ENCODE measurements at places on chromosomes 12 and 14. TPM values are rescaled to one million over a fixed set of nuclear protein-coding genes. Genes with fewer than 3 reads are reported as not detected.

The SOCS4 gene
- 6.0 TPM for polyA plus RNA-seq

The SIX4 gene
- polyA plus RNA-seq, result 0.75 TPM

The IL26 gene
- polyA plus RNA-seq, result not detected

The CMTM5 gene
- 1.1 TPM for polyA plus RNA-seq

The SLC5A8 gene
- polyA plus RNA-seq, result 2.7 TPM

The C3AR1 gene
- 2.9 TPM for polyA plus RNA-seq

The BHLHE41 gene
- polyA plus RNA-seq, result 2.2 TPM

The SLC10A1 gene
- not detected for polyA plus RNA-seq

The AKAP6 gene
- polyA plus RNA-seq, result 0.92 TPM

The KRT75 gene
- polyA plus RNA-seq, result not detected

The NOPCHAP1 gene
- polyA plus RNA-seq, result 14.8 TPM

The SDR9C7 gene
- not detected for polyA plus RNA-seq
